ENCODE measurements at places on chromosomes 11 and 22.

DNA sequence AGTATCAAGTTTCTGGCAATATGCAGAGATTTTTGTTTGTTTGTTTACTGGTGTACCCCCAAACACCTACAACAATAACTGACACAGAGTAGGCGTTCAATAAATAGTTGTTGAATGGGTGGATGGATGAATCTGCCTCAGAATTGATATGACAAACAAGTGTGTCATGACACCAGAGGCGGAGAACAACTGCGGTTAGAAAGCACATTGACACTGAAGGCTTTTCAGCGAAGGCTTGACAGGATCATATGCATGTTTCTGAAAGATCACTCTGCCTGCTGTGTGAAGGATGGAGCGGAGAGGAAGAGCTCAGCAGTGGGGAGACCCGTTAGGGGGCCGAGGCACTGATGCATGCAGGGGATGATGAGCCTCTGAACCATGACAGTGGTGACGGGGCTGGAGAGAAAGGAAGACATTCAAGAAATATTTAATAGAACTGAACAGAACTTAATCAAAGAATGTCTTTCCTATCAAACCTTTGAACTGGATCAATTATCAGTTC, 108.5 kb upstream of the USP47 start:
- DNase-seq = no peak

DNA sequence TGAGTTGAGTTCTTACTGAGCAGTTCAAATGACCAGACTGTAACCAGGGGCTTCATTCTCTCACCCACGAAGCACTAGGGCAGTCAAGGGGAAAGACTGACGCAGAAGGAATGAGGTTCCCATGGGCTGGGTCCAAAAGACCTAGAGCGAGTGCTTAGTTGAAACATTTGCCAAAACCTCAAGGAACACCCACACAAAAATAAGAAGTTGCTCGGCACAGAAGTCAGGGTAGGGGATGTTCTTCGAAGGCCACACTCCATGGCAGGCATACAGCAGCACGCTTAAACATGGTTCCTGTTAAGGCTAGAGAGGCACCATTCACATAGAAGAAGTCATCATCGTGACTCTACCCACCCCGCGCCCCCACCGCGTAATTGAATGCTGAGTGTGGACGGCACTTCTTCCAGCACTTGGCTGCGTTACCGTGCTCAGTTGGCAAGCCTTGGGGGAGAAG, 52.9 kb downstream of the TIMP3 start:
- no peak for DNase-seq

- DNase-seq = no peak
These were observed 13.3 kb downstream of the RBFOX2 start for GRCh38 chr22:36015155-36015810.

- no peak for DNase-seq
These were observed 35.9 kb upstream of the TRIM29 start for GRCh38 chr11:120173807-120174206.

- peak; percentile 89 for DNase-seq
These were observed 56.0 kb downstream of the JAM3 start for GRCh38 chr11:134124660-134125451.

DNA sequence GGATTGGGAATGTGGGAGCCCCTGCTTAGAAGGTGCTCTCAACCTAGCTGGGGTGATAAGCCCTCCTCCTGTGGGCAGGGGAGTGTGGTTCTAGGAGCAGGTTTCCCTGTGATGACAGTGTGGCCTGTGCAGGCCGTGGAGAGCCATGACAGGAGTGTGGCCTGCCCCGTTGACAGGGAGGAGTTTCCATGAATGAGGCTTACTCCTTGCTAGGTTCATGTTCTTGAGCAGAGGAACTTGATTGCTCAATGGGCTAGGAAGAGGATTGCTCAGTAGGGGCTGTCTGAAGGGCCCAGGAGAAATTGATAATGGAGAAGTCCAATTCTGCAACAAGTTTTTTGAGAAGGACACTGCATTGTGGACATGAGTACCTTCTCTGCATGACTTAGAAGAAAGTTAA, 92.0 kb downstream of the PPP6R3 start:
- DNase-seq = no peak

DNA sequence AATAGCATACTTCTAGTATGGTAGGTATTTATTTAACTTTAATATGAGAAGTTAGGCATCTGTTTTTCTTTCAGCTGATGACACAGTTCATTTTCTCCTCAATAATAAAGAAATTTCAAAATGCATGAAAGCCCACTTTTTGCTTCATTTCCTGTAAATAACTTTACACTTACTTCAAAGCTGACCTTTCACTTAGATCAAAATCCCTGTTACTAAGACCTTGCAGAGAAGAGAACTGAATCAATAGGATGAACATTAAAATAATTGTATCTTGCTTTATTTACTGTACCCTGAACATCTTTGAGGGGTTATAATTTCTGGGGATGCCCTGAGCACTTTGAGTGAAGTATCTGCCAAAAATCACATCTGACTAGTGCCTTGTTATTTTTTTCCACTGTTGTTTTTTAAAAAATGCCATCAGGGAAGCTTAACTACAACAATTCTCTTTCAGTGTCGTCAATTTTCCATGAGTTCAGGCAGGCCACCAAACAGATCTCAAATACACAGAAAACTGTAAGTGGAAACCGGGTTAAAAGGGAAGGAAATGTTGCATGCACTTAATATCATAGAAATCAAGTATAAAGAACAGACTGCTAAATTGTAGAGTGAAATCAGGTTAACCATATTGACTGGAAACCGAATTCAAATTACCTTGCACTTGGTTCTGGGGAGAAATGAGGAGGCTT, 206.2 kb downstream of the MAML2 start:
- DNase-seq = no peak

GRCh38 chr11:77617892-77618291, 19.7 kb downstream of the CLNS1A start:
- no peak for DNase-seq

DNA sequence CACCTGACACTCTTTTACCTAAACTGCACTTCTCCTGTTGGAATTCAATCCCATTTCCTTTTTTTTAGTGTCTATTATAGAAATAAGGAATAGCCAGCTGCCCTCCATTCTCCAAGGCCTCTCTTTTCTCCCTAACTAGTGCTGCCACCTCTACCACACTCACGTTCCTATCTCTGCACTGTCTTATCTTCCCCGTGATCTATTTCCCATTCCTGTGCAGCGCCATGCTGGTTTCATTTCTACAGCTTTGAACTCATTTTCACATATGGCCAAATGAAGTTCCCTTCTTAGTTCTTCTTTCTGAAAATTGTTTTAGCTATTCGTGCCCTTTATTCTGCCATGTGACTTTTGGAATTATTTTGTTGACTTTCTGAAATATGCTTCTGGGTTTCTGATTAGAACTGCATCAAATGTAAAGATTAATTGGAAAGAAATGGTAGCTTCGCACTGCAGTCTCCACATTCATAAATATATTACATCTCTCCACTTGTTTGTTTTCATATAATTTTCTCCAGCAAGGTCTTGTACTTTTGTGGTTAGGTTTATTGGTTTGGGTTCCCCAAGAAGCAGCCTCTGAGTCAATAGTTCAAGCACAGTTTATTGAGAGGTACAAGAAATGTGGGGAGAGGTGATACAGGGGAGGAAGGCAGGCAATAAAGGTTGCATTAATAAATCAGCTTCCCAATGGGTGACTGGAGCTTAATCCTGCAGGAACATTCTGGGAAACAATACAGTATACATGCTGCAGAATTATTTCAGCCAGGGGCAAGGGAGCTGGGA, 43.7 kb upstream of the DRD2 start:
- DNase-seq = no peak

DNA sequence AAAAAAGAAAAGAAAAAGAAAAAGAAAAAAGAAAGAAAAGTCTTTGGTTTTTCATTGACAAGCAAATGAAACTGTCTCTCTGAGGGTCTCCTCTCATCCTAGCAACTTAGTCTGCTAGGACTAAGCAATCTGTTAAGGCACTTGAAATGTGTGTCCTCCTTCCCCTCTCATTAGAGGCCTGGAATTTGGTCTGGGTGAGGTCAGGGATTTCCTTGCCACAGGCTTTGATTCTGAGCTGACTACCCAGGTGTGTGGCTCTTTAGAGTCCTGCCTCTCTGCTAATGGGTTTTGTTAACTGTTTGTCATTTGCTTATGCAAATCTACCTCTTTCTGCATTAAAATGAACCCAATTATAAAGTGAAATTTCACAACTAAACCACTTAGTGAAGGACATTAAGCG, 18.3 kb upstream of the PKNOX2 start:
- DNase-seq = no peak

- DNase-seq = no peak
These were observed 335.8 kb upstream of the DDI1 start for GRCh38 chr11:103700622-103701021.

- no peak for DNase-seq
These were observed 13.7 kb upstream of the LIN7C start for GRCh38 chr11:27520226-27520625.

DNA sequence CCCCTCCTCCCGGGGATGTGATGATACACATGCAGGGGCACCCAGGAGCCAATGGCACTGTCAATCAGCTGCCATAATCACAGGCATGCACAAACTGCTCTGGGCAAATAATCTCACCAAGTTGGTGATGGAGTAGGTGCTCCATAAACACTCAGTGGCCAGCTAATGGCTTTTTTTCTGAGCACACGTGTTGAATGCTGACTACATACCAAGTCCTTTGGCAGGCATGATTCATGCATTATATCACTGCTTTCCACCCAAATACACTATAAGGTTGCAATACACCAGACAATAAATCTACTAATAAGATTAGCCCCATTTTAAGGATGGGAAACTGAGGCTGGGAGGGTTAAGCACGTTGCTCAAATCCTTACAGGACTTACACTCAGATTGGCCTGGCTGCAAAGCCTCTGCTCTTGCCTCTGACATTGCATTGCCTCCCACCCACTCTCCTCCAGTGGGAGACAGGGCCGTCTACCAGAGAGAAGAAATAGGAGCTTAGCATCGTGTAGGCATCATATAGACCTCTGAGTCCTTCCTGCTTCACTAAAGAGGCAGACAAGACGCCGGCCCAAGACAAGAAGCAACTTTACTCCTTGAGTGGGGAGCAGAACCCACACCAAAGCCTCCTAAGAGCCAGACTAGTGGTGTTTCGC, 32.7 kb upstream of the ACCSL start:
- no peak for DNase-seq

DNA sequence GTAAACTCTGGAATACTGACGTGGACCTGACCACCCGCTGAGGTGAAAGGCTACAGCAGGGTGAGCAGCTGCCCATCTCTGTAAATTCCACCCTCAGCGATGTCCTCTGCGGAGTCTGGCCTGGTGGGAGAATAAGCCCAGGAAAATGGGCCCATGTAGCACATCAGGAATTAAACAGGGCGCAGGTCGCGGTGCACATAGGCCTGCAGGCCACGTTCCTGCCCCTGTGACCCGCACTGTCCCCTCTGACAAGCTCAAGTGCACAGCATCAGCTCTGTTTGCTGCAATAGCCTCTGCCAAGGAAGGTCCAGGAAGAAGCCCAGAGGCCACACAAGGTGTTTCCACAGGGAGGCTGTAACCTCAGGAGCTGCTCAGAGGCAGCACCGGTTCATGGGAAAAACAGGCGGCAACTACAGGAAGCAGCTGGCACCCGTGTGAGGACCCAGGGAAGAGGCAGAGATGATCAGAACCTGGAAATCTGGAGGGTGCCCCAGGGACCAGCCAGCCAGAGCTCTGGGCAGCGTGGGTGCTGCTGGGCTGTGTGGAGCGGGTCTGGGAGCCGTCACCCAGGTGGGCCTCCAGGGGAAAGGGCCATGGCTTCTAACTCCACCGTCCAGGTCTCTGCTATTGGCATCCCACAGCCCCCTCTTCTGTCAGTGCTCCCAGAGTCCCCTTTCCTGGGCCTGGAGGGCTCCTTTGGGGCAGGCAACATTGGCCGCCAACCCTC, 808 bp upstream of the IFITM2 start:
- no peak for DNase-seq

GRCh38 chr11:110711776-110712658, at the start of gene ARHGAP20:
ARHGAP20 (minus strand) TSS chr11:110712437; CDS start chr11:110712231, 206 bp downstream.
- peak; percentile 89 for DNase-seq

DNA sequence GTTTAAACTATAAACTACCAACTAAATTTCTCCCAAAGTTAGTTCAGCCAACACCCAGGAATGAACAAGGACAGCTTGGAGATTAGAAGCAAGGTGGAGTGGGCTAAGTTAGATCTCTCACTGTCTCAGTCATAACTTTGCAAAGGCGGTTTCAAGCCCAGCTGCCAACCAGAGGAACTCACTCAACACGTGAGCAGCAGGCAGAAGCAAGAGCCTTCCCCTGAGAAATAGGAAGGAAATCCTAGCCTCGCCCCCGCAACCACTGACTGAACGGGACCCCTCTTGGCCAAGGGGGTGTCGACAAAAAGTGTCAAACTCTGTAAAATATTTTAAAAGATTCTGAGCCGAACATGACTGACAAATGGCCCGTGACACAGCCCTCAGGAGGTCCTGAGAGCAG, 4.4 kb upstream of the KRTAP5-9 start:
- DNase-seq = no peak

GRCh38 chr11:62242021-62242420, at the start of gene SCGB1D2:
SCGB1D2 (plus strand) TSS chr11:62242239; CDS start chr11:62242308, 69 bp downstream.
- peak; percentile 15 for DNase-seq

GRCh38 chr11:46327829-46328228, 19.4 kb upstream of the DGKZ start:
- DNase-seq = no peak

GRCh38 chr11:112524798-112525197, 264.1 kb upstream of the PLET1 start:
- no peak for DNase-seq

GRCh38 chr11:6596239-6596877, 7.1 kb downstream of the RRP8 start:
- DNase-seq = no peak

- no peak for DNase-seq
These were observed 62.6 kb downstream of the BUD13 start for GRCh38 chr11:116710001-116710674.

GRCh38 chr11:76186776-76187279, 19.5 kb downstream of the WNT11 start:
- DNase-seq = no peak

- DNase-seq = no peak
These were observed 42.3 kb downstream of the CASP12 start for GRCh38 chr11:104855965-104856364.

- no peak for DNase-seq
These were observed 62.7 kb downstream of the DBX1 start for GRCh38 chr11:20097319-20098221.

GRCh38 chr11:44622721-44623258, 57.3 kb downstream of the CD82 start:
- no peak for DNase-seq

DNA sequence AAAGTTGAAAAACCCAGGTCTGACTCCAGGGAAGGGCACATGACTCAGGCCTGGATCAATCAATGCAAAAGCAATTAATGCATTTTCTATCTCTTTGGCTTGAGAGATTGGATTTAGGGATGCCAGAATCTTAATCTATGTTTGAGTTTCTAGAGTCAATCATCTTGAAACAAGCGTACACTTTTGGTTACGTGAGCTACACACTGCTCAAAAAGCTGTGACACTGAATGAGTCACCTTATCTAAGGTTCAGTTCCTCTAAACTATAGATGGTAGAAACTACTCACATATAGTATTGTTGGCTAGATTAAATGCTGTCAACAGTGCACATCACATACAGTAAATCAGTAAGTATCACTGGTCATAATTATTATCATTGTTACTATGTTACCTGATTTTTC, 24.2 kb downstream of the MRE11 start:
- no peak for DNase-seq

GRCh38 chr11:123111465-123111864, 49.5 kb upstream of the HSPA8 start:
- DNase-seq = peak; percentile 70

GRCh38 chr11:8597182-8597581, 3.2 kb upstream of the STK33 start:
- DNase-seq = no peak

All from neural progenitor cell (in vitro differentiated cells).